ENCODE measurements at places on chromosomes 12 and 14.

GRCh38 chr12:98780261-98780660 is 135.2 kb downstream of the APAF1 start:
- DNase-seq = no peak

DNA sequence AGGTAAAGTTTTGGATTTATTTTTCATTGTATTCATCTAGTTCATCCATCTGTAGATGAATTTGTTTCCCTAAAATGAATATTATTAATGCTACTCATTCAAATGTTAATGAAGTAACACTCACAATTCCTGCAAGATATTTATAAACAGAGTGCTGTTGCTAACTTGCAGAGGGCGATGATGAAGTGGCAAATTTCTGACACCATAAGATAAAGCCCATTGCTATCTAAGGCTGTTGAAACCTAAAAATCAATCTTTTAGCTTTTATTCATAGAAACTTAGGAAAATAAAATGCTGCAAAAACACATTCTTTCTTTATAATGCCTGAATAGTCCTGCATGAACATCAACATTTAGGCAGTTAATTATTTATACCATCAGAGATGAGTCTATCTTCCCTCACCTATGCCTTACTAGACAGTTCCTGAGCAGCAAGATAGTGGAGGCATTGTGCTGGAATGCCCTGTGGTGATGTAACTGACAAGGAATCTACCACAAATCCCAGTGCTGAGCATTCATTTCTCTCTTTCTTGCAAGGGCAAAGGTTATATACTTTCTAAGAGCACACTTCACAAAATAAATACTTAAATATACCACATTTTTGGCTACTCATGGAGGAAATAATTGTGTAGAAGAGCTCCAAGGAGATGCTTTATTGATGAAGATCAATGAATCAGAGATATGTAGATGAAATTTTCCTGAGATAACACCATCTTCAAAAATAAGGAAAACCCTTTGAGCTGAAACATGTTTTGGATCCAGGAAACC is 57.6 kb downstream of the LMNTD1 start:
- no peak for DNase-seq

GRCh38 chr12:33649992-33650391 is 210.4 kb upstream of the SYT10 start:
- no peak for DNase-seq

GRCh38 chr14:21098076-21098891 is at the start of gene ZNF219:
TSS of gene ZNF219 (minus strand) at chr14:21098655. CDS start at chr14:21093591, 5,064 bp downstream.
- peak; percentile 22 for DNase-seq

DNA sequence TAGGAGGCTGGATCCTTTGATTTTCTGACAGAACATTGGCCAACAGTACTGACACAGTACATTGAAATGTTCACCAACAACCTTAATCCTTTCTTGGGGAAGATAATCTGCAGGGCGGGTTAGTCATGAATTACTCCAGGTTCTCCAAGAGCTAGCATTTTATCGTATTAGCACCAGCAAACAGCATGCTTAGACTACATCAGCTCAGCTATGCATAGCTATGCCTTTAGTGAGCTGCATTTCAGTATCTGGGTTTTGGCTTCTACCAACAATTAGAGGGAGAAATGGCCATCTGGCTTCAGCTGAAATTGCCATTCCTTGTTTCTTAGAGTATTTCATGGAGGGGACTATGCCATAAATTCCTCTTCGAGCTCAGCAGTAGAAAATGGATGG is 33.8 kb downstream of the SAMD4A start:
- no peak for DNase-seq

DNA sequence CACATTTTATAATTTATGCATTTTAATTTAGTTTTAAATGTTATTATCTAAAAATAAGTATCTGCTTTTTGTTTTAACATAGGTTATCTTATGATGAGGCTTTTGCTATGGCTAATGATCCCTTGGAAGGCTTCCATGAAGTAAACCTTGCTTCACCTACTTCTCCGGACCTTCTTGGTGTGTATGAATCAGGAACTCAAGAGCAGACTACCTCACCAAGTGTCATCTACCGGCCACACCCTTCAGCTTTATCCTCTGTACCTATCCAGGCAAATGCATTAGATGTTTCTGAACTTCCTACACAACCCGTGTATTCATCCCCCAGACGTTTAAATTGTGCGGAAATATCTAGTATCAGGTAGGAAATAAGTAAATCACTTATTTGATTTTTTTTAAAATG is 16.6 kb downstream of the RAB3IP start:
- no peak for DNase-seq

DNA sequence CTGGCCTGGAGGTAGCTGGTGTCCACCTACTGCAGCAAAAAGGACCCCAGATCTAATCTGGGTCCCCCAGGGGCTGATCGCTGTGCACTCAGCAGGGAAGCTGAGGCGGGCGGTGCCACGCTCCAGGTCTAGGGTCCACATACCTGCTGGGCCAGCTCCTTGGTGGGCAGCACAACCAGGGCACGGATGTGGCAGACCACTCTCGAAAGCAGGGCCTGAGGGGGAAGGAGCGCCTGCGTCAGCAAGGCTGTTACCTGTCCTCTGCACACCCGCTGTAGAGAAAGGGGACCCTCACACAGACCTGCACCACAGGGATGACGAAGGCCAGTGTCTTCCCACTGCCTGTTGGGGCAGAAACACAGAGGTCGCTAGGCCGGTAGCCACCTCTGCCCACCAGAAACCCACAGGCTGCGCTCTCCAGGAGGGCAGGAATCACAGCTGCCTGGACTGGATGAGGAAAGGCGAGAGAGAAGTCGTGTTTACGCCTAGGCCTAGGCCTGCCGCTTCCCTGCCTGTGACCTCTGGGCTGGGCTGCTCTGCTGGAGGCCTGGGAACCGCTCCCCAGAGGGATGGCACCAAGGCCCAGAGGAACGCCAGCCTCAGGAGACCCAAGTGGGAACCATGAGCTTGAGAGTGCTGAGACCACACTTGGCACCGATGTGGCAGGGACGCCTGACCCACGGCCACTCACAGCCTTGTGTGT is 2.0 kb downstream of the DDX51 start:
- no peak for DNase-seq

DNA sequence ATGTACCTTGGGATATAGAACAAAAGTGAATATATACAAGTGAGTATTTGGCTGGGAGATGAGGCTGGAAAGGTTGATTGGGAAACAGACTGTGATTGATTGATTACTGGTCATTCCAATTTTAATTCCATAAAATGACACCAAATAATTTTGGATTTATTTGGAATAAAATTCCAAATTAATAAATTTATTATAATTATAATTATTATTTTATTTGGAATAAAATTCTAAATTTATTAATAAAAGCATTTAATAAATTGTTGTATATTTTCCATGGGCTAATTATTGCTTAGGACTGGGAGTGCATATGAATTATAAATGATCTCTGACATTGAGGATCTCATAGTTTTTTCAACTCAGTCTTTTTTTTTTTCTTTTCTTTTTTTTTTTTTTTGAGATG is 51.7 kb downstream of the KANSL2 start:
- no peak for DNase-seq

DNA sequence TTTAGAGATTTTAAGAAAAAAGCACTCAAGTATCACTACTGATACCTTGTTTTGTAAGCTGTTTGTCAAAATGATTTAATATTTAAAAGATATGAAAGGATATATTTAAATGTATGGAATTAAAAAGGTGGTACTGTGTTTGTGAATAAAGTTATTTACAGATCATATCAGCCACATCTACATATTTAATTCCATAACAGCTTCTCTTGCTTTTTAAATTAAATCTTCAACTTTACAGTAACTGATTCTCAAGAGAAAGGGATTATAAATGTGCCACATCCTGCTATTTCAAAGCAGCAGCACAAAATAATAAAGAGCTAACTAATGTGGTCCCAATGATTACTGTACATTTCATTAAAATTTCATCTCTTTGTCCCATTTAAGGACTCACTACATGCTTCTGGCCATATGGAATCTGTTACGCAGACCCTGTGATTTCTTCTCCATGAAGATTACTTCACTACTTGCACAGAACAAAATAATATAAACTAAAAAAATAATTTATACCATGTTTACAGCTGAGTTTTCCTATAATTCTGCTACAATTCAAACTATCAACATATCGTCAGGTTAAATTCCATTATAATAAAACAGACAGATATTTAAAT is 117.8 kb downstream of the MED13L start:
- DNase-seq = no peak

DNA sequence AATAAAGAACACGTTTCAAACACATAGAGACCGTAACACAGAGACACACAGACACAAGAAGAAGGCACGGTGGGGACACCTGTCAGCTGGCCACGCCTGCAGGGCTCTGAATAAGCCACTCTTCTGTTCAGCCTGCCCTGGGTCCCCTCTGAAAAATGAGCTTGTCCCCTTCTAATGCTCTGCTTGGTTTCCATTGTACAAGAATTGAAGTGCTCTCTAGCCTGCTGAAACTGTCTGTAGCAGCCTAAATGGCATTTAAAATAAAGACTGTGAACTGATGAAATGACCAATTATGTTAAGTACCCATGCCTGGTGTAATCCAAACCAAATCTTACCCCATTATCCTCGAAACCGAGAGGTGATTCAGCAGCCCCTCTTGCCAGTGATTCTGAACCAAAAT is 139.8 kb downstream of the FOXN3 start:
- DNase-seq = no peak

DNA sequence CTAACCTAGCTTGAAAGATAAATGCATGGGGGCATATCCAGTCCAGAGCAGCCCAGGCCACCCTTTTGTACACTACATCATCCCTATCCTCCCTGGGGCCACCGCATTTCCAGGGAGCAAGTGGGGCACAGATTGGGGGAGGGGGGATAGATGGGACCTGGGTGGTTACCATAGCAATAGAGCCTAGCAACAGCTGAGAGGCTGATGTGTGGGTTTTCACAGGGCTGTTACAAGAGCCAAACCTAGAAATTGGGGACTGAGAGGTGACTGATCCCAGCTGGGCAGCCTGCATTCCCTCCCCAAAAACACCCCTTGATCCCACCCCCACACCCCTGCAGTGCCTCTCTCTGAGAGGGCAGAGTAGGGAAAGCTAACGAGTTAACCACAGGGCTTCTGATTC is 3.7 kb upstream of the ZNF384 start:
- DNase-seq = no peak

DNA sequence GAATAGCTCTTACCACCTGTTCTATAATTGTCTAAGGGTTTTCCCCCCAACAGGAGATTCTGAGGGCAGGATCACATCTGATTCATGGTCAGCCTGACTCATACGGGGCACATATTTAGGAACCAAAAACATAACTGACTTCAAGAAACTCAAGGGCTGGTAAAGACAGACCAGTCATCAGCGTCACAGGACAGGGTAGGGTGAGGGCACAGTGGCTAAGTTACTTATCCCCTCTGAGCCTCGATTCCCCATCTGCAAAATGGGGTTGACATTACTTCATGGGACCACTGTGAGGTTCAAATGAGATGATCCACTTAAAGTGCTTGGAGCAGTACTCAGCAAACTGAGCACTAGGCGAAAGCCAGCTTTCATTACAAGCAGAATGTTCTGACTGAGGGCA is 606 bp downstream of the CINP start:
- peak; percentile 33 for DNase-seq

DNA sequence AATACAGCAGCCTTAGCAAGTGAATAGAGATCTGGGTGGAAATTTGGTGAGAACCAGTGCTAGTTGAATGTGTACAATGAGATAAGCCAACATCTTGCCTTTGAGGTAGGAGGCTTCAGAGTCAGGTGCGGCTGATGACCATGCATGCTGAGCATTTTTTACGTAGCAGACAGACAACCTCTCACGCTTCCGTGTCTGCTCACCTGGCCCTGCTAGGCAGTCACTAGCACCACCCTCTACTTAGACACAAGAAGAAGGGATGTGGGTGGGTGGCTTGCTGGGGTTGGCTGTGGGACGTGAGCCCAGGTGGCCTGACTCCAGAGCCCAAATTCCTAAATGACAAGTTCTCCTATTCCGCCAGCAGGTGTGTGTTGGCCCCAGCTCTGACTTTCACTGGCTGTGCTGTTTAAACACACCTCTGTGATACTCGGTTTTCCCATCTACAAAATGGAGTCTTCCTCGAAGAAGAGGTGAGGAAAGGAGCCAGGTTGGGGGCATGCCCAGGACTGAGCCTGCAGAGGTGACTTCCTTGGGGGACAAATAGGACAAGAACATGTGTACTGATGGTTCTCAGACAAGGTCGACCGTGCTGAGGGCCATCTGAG is 57.8 kb upstream of the BCL11B start:
- no peak for DNase-seq

DNA sequence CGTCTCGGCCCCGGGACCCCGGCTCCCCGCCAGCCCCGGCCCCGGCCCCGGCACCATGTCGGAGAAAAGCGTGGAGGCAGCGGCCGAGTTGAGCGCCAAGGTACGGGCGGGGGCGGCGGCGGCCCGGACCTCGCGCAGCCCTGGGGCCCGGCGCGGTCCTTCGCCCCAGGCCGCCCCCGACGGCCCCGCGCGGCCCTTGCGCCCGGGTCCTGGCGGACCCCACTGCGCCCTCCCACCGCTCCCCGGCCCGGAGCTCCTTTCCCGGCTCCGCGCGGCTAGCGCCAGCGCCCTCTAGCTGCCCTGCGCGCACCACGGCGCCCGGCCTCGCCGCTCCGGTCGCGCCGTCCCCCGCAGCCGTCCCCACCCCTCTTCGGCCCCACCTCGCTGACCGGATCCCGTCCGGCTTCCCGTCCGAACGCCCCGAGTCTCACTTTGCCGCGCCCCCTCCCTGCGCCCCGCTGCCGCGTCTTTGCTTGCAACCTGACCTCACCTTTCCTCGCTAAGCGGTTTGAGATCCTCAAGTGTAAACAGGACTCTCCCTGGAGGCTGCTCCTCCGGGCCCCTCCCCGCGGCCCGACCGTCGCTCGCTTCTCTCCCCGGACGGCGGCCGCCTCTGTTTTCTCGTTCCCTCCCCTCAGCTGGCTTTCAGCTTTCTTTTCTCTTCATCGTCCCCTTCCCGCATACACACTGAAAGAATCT is 637 bp downstream of the PTMS start:
- no peak for DNase-seq

GRCh38 chr14:92382677-92383076 is 59.7 kb downstream of the SLC24A4 start:
- no peak for DNase-seq

DNA sequence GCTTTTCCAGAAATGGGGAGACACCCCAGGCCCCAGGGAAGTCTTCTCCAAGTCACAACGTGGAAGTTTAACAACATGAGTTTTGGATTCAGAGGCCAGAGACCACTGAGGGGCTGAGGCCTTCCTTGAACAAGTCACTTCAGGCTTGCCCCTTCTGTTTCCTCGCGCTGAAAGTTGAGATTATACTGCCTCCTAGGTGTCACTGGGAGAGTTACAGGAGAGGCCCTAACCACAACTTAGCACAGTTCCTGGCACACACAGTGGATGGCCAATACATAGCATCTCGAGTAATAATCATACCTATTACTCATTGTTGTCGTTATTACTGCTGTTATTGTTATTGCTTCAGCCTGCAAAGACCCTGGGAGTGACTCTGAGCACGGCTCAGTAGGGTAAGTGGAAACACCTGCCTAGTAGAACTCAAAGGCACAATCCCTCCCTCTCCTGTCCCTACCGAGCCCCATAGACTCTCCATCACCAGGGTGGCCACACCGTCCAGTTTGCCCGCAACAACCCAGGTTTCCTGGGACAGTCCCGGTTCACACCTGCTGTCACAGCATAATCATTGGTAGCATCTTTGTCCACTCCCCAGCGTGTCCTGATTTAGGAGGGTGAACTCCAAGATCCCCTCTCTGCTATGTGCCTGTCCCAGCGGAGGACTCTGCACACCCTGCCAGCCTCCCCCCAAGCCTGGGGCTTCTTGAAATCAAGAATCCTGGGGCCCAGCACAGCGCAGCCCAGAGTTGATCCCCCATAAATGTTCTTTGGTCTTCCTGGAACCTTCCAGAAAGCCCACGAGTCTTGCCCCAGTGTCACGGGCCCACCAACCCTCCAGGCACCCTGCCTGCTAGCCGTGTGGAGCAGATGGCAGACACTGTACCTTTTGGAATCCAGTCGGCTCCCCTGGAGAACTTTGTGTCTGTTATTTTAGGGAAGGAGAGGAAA is 85.0 kb downstream of the SYNE3 start:
- DNase-seq = no peak

Measured in stimulated activated CD8-positive, alpha-beta memory T cell treated with anti-CD3 and anti-CD28 coated beads, Interleukin-7, amount 100 ng/mL, for 4 hours (primary cell).